Muscle of back (tissue), 13 donors: ENCODE measurements at places on chromosomes 6 and 20.

GRCh38 chr6:134956676-134957075 is 6.8 kb upstream of the ALDH8A1 start:
- DNase-seq, result no peak

DNA sequence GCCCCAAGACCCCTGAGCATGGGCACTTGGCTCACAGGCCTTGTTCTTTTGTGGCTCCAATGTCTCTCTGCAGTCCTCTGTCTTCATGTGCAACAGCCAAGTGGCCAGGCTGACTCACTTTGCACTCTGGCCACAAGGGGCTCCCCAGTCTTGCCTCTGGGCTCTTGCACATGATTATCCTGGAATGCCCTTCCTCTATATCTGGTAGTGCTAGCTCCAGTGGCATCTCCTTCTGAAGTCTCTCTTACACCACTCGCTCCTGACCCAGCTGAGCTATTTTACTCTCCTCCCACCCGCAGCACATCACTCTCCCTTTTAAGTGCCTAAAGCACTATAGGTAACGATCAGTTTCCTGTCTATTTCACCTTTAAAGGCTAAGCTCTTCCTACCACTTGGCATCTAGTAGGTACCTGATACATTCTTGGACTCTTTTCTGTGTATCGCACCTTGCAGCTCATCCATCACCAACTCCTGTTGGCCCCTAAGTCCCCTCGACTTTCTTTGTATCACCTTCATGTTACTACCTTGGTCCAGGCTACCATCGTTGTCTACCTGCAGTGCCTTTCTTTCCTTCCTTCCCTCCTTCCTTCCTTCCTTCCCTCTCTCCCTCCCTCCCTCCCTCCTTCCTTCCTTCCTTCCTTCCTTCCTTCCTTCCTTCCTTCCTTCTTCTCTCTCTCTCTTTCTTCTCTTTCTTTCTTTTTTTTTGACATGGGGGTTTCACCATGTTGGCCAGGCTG is 211.9 kb upstream of the RNF24 start:
- no peak for DNase-seq

GRCh38 chr6:69732640-69733039 is 64.2 kb downstream of the LMBRD1 start:
- DNase-seq, result peak; percentile 13

GRCh38 chr6:102114402-102114801 is 720.9 kb downstream of the GRIK2 start:
- no peak for DNase-seq

DNA sequence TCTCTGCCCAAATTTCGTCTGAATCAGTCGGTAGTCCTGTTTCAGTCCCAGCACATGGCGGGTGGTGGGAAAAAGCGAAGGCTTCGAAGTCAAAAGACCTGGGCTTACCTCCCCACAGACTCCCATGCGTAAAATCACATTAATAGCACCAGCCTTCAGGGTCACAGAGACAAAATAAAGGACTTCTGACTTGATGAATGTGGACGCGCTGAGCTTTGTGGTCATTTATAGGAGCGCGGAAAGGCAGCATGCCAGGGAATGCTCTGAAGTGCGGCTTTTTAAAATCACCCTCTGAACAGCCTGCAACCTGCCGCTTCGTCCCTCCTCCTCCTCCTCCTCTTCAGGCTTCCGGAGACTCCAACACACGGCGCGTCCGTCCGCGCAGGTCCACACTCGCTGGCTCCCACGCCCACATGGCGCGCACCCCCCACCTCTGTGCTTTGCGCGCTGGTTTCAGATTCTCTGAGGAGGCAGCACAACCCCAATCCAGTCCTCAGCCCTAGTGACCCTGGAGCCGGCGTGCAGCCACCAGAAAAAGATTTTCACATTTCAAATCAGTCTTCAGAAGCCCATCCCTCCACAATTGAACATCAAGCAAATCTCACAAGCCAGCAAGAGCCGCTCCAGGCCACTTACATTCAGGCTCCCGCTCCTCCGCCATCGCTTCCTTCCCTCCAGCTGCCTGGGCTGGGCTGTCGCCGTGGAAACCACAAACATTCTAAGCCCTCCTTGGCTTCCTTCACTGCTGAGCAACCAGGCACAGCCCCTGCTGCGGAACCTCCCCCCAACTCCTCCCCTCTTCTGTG is at the start of gene C6orf118:
C6orf118 (minus strand) TSS at position 680 of the 806 bp plus-strand sequence; CDS start at position 661, 19 bp downstream.
- peak; percentile 92 for DNase-seq

GRCh38 chr6:71199736-71200135 is 88.9 kb upstream of the OGFRL1 start:
- DNase-seq, result no peak

DNA sequence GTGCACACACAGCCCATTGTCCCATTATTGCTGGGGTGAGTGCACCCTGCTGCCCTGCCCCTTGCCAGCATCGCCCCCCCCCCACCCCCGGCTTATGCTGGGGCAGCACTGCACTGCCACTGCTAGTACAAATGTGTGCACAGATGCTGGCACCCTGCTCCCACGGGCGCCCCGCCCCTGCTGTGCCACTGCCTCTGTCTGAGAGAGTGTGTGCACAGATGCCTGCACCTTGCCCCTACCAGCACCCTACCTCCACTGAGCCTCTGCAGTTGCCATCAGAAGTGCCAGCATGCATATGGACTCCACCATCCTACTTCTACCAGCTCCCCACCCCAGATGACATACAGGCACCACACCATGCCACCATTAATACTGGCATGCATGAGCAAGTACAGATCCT is 454.6 kb upstream of the KHDRBS2 start:
- no peak for DNase-seq

DNA sequence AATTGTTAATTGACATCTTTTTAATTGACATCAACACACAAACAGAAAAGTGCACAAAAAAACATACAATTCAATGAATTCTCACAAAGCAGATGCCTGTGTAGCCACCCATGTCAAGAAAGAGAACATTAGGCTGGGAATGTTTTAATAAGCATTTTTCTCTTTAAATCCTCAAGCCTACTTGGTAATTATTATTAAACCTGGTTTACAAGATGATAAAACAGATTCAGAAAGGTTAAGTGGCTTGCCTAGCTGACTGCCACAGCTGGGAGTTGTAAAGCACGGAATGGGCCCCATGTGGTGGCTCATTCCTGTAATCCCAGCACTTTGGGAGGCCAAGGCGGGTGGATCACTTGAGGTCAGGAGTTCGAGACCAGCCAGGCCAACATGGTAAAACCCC is 90.0 kb upstream of the AKAP12 start:
- no peak for DNase-seq

GRCh38 chr6:28078050-28078449 is 2.3 kb upstream of the ZNF165 start:
- DNase-seq, result no peak

GRCh38 chr6:168782187-168782751 is 341.3 kb downstream of the SMOC2 start:
- no peak for DNase-seq

GRCh38 chr20:32753731-32754130 is 8.5 kb upstream of the DNMT3B start:
- DNase-seq, result no peak

DNA sequence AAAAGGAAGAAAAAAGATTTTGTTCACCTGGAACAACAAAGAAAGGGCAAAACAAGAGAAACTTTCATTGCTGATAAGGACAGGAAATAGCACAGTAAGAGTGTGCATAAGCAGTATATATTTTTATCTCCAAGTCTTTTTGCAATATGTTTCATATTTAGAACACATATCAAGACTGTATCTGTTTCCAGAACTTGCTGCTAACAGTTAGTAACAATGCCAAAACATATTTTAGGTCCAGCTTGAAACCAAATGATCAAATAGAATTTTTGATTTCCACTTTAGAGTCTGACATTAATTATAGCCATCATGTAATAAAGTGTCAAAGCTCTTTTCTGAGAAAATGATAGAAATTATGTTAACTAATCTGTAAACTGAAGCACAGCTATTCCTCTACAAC is 143.5 kb upstream of the SUPT3H start:
- DNase-seq, result no peak

GRCh38 chr20:21147593-21147992 is 21.7 kb downstream of the KIZ start:
- DNase-seq, result no peak

GRCh38 chr6:151702851-151703658 is 104.4 kb upstream of the ESR1 start:
- no peak for DNase-seq

GRCh38 chr6:2196079-2196679 is 49.2 kb downstream of the GMDS start:
- DNase-seq, result peak; percentile 67

GRCh38 chr20:41505184-41505583 is 113.0 kb downstream of the CHD6 start:
- DNase-seq, result no peak

GRCh38 chr6:126361832-126362440 is 22.0 kb downstream of the CENPW start:
- no peak for DNase-seq

GRCh38 chr6:87600576-87600975 is 10.6 kb downstream of the ORC3 start:
- no peak for DNase-seq

- no peak for DNase-seq
These were observed 73.9 kb downstream of the FOXF2 start for GRCh38 chr6:1463275-1463674.

DNA sequence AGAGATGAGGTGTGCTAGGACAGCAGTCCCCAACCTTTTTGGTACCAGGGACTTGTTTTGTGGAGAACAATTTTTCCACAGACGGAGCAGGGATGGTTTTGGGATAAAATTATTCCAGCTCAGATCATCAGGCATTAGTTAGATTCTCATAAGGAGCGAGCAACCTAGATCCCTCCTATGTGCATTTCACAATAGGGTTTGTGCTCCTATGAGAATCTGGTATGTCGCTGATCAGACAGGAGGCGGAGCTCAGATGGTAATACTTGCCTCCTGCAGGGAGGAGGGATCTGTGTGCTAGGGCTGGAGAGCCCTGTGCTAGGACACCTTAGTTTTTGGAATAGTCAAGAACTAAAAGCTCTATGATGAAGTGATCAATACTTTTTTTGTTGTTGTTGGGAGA is 2.5 kb downstream of the SMIM13 start:
- DNase-seq, result no peak

- no peak for DNase-seq
These were observed 10.2 kb downstream of the DDX27 start for GRCh38 chr20:49229381-49229780.

DNA sequence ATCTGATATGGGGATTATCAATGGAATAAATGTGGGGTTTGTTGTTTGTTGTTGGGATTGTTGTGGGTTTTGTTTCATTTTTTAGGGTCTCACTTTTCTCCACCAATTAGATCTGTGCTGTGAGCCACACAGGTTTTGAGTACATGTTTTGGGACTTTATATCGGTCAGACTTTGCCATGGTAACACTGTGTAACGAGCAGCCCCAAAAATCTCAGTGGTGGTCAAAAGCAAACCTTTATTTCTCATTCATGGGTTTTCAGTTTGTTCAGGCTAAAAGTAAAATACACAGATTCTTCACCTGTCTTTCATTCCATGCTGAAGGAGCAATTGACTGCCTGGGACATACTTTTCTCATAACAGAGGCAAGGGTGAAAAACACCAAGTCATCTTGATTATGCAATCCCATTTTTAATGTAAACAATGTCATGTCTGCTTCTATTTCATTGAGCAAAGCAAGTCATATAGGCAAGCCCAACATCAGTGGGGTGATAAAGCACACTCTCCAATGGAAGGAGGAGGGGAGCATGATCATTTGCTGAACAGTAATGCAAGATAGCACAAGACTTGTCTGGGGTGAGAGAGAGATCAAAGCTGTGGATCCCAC is 101.1 kb upstream of the PLCB4 start:
- no peak for DNase-seq

GRCh38 chr6:33857932-33858475 is 54.2 kb upstream of the MLN start:
- no peak for DNase-seq

DNA sequence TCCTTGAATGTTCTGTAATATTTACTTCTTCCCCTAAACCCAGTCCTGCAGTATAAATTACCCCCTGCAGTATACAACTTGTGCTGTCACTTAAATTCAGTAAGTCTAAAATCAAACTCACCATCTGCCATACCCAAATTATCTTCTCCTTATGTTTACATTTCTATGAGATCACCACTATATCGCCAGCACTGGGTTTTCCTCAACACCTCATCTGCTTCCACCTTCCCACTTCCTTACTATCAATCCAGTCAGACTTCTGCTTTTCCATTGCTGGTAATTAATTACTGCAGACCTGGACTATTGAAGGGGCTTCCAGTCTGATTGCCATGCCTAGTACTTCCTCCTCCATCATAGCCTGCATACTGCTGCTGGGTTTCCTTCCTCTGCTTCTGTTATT is 15.2 kb downstream of the EFHC1 start:
- DNase-seq, result no peak

DNA sequence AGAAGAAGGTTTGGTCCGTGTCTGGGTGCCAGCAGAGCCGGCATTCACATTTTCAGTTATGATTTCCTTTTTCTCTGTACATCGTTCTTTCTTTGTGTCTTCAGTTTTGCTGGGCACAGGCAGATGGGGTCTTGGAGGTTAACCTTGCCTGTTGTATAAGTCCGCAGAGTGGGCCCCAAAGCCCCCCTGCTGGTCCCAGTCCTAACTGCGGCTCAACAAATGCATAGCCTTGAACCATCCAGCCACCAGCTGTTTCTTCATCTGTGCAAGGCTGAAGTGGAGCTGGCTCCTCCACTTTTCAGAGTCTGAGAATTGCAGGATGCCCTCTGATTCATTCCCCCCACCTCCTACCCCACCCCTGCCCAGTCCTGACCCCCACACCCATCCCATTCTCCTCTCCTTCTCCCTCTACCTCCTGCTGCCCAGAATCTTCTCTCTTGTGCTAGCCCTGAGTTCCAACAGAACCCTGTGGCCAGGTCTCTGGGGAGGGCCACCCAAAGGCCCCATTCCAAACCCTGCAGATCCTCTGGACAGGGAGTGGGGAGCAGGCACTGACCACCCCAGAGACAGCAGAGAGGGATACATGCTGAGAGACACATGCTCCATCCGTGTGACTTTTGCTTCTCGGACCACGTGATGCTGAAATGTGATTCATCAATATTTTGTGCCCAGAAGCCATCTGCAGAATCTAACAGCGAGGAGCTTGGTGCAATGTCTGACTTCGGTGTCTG is 386.5 kb upstream of the SULF2 start:
- DNase-seq, result no peak

DNA sequence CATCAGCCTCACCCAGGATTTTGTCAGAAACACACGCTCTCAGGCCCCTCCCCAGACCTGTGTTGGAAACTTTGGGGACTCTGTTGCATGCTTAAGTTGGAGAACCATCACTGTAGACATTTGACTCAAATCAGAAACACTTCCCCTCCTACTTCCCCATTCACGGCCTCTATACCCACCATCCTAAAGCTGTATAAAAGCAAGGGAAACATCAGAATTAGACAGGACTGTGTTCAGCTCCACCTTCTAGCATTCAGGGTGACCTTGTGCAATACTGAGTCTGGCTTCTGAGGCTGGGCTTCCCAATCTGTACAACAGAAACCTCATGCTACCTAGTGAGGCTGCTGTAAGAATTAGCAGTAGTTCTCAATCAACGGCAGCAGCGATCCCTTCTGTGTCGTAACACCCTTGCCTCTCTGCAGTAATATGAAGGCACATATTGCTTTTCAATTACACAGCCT is 252.3 kb downstream of the LY86 start:
- no peak for DNase-seq

DNA sequence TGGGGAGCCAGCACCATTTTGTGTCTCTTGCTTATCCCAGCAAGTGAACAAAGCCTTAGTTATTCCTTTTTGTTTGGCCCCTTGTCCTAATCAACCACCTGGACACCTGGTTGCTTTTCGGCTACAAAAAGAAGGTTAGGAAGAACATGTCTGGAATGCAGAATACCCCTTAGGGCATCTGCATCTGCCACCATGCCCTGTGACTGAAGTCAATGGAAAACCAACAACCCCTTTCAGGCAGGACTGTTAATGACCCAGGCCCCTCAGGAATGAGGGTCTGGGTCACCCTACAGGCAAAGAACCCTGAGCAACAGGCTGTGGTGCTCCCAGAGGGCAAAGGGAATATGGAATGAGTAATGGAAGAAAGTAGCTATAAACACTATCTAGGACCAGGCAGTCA is 78.5 kb downstream of the PDE10A start:
- no peak for DNase-seq
